ENCODE measurements at places on chromosomes 4 and X.

DNA sequence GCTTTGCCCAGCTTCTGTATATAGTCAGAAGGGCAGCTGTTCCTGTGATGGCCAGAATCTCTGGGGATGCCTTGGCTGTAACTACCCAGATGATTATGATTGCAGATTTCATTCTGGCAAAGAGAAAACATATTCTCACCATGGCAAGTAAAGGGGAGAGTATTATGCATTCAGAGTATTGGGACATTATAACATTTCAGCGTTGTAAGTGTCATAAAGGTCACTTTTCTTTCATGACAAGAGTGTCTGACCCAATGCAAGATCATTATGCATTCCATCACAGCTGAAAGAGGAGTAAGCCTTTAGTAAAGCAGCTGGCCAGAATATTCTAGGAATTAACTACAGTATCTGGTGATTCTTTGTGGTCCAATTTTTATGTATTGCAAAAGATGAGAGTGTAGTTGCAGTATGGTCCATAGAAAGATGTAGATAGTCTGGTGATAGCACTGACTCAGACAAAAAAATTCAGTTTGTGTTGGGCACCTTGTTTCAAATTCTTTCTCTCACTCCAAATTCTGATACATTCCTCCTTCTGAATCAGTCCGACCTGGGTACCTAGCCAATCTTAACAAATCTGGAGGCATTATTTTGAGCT, 2366.3 kb downstream of the PCDH7 start:
- DNase-seq = no peak

- DNase-seq = no peak
Measured at GRCh38 chrX:72554448-72555140, 18.0 kb downstream of the HDAC8 start.

GRCh38 chrX:153967536-153968224, 3.9 kb downstream of the HCFC1 start:
- no peak for DNase-seq

DNA sequence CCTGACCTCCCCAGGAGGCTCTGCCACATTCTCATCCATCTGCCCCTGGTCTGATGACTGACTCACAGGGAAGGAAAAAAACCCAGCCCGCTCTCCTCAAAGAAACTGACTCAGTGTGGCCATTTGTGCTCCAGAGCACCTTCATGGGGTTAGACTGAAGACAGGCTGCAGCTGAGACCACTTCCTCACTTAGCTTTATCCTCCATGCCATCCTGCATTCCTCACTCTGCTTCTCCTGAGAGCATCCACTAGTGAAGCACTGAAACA, 35.9 kb upstream of the HPSE start:
- DNase-seq = no peak

DNA sequence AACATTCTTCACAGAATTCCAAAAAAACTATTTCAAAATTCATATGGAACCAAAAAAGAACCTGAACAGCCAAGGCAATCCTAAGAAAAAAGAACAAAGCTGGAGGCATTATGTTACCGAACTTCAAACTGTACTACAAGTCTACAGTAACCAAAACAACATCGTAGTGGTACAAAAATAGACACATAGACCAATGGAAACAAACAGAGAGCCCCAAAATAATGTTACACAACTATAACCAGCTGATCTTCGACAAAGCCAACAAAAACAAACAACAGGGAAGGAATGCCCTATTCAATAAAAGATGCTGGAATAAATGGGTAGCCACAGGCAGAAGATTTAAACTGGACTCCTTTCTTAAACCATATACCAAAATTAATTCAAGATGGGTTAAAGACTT, 1189.6 kb downstream of the PCDH18 start:
- no peak for DNase-seq

GRCh38 chr4:81562093-81562492, 90.4 kb upstream of the RASGEF1B start:
- DNase-seq = no peak

DNA sequence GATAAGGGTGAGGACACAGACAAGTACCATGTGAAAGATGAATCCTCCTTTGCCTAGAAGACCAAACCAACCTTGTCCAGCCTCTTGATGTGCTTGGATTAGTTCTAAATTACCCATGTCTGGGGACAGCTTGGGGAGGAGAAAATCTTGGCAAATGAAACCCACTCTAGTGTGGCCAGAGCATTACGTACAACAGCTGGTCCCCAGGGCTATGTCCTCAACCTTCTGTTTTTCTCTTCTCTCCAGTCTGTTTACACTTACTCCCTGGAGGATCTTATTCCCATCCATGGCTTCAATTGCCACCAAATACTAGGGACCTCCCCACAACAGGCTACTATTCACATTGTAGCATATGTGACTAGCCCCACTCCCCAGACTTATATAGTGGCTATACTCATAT, 384.5 kb downstream of the OPHN1 start:
- DNase-seq = no peak

Data from stimulated activated CD4-positive, alpha-beta T cell treated with anti-CD3 and anti-CD28 coated beads, TNF-alpha, amount 100 ng/mL, for 24 hours (primary cell).